ENCODE measurements at places on chromosomes 3 and 15. TPM values are rescaled to one million over a fixed set of nuclear protein-coding genes. Genes with fewer than 3 reads are reported as not detected.

The SIDT1 gene
- total RNA-seq, result not detected

The MED12L gene
- 0.26 TPM for total RNA-seq

The PRKAR2A gene
- 27.3 TPM for total RNA-seq

The TNNC1 gene
- 1.2 TPM for total RNA-seq

The AMOTL2 gene
- total RNA-seq, result 284 TPM
